HCEC 1CT (cell line): ENCODE measurements at places on chromosomes 5 and 9.

DNA sequence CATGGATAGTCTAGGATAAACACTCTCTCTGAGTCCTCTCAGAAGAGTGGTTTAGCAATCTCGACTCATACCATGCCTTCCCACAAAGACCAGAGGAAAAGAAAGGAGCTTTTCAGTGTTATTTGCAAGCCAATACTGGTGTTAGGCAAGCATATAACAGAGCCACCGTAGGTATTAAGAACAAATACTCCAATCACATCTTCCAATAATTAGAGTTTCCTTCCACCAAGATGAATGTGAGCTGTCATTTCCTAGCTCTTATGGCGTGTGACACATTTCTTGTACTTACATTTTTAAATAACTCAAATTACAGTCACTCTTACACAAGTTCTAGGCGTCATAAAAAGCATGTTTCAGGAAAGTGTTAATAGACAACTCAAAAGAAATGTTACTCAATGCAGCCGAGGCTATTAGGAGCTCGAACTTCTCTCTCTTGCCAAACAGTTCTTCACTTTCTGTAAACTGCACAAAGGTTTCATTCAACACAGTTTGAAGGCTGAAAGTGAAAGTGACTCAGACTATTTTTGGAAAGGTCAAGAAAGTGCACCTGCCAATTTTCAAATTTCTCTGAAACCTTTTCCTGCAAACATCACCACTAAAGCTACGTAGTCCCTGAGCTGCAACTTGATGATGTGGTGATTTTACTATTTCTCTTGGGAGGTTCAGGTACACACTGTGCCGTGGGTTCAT, 153.8 kb downstream of the AUH start:
- peak; percentile 49 for DNase-seq

- DNase-seq: no peak
Measured at GRCh38 chr9:129904734-129905133, 69.5 kb downstream of the USP20 start.

- peak; percentile 24 for DNase-seq
Measured at GRCh38 chr5:90015584-90016018, 394.0 kb downstream of the CETN3 start.

GRCh38 chr5:104431002-104431620, 868.5 kb upstream of the NUDT12 start:
- no peak for DNase-seq

DNA sequence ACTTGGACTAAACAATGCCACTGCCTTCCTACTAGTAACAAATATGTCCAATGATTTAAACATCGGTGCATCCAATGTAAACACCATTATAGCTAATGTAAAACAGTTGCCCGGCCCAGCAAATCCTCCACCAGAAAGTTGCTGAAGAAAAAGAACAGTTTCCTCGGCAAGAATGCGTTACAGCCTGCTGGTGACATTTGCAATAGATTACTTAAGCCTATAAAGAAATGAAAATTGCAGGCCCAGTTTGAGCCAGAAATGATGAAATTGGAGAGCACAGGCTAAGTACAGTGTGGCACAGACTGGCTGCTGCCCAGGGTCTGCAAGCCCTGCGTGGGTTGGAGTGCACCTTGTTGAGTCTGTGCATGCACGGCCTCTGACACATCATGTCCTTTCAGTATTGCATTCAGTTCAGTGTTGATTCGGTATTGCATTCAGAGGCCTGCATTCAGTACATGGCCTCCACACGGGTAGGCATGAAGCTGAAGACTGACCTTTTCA, 406.0 kb upstream of the KLF4 start:
- DNase-seq: peak; percentile 15

DNA sequence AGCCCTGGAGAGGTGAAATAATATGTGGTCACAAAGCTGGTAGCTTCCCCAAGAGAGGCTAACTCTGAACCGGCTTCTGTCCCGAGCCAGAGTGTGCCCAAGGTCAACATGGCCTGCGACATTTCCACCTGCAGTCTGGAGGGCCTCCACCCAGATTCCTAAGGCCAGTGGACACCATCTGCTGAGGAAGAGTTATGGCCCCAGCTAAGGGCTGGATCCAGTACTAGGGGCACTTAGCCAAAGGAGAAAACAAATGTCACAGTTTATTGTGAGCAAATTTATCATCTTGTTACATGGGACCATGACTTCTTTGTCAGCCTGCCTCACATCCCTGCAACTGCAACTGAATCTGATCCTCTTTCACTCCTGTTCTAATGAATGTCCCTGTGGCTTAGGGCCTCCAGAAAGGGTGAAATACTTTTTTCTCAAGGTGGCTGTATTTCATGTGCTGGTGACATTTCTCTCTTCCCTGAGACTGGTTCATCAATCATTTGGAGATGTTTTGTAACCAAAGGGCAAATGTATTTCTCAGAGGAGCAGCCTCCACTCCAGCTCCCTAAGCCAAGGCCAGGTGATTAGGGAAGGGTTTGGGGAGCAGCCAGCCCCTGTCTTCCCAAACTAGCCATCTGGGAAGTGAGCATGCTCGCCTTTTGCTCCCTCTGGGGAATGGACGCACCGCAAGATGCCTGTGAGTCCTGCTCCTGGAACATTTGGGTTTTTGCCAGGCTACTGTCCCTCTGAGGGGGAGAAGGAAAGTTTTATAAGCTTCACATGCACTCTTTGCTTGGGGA, 148.3 kb downstream of the CMYA5 start:
- DNase-seq: no peak

DNA sequence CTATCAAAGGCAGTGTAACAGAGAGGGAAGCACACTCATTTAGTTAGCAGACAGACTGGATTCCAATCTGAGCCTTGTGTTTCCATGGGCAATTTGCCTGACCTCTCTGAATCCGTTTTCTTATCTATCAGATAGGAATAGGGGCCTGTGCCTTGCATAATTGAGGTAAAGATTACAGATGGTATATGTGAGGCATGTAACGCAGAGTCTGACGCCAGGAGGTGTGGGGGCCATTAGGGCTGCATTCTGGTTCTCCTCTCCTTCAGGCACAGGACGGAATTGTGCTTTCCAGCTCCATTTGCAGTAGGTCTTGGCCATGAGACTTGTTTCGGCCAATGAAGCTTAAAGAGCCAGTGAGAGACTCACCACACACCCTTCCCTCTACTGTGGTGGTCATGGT, 97.6 kb downstream of the FRMD3 start:
- no peak for DNase-seq

- DNase-seq: no peak
Measured at GRCh38 chr5:175731756-175732465, 74.0 kb downstream of the HRH2 start.

DNA sequence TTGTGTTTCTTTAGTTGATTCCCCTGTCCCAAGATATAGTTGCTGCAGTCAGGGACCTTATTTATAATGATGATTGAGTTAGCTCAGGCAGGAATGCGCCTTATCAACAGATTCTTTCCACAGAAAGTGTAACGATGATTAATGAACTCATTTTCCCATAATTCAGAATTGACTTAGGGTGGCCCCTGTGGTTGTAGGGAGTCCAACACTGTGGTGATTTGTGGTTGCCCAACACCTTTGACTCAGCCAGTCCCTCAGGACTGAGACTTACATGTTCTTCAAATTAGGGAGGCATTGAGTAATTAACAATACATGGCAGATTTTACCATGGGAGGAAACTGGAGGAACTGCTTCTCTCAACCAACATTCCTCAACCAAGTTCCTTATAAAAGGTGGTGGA, 221.9 kb downstream of the GABRG2 start:
- DNase-seq: no peak

GRCh38 chr5:111738118-111738517, 18.9 kb downstream of the NREP start:
- peak; percentile 59 for DNase-seq

- peak; percentile 49 for DNase-seq
Measured at GRCh38 chr5:169814522-169814921, 165.8 kb downstream of the INSYN2B start.

- peak; percentile 27 for DNase-seq
Measured at GRCh38 chr5:92553326-92553725, 1027.7 kb downstream of the NR2F1-AS1 start.

GRCh38 chr5:55570570-55570969, 35.8 kb upstream of the PLPP1 start:
- no peak for DNase-seq

DNA sequence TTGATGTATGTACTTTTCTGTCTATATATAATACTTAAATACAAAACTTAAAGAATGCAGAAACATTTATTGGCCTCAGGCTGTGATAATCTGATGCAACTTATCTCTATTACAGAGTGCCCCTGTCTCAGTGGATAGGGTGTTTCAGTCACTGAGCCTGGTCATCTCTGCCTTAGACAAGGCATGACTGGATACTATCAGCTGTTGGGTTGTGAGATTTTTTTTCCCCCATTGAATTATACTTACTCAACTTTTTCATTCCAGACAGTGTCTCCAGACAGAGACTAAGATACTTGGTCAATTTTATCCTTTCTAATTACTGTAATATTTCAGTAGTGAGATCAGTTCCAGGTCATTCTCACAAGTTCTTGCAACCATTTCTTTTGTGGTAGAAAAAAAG, 26.7 kb downstream of the XRCC4 start:
- no peak for DNase-seq

DNA sequence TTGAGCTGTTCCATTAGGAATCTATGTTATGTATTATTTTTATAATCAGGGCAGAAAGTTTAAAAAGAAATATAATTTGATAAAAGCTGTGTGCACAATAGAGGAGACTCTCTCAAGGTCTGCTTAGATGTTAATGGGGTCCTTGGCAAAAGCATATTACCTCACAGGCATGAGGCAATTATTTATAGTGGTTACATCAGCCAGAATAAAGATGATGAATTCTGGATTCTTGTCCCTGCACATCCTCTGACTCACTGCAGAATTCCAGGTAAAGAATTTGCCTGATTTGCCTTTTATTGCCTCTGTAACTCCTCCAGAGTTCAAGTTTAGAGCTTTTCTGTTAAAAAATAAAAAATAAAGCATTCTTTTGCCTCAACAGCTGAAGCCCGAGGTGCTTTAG, 253.6 kb downstream of the MAST4 start:
- DNase-seq: peak; percentile 50

GRCh38 chr9:93268551-93269314, 84.8 kb downstream of the WNK2 start:
- DNase-seq: no peak

- DNase-seq: no peak
Measured at GRCh38 chr5:45672271-45672670, 23.9 kb downstream of the HCN1 start.
